ENCODE measurements at places on chromosomes 3 and 15.

DNA sequence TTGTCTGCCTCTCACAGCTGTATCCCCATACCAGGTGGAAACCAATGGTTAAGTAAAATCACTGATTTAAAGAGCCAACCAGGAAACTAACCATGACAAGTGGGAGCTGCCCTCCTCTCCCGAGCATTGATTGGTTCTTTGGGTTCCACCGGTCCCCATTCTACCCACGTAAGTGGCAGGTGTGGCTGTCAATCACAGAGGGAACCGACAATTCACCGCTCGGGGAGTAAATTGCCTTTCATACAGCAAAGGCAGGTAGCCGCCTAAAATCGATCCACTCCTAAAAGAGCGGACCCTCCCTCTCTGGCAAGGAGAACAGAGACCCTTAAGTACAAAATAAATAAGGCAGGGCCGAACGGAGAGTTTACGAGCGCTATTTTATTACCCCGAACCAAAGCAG is 1.2 kb downstream of the ERC2 start:
- peak; percentile 11 for DNase-seq

DNA sequence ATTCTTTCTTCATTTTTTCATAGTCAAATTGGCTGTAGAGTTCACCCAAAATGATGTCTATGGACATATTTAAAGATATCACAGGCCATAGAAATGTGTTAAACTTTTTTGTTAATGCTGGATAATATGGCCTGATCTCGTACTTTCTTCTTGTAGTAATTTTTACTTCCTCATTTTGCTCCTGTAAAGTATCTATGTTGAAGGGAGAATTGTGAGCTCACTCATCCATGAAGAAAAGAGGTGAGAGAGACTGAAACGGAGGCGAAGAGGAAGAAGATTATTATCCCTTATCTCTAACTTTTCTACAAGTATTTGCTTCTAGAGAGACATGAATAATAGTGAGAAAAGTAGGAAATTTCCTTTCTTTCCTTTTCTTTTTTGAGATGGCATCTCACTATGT is 613.8 kb upstream of the TBL1XR1 start:
- DNase-seq: no peak

DNA sequence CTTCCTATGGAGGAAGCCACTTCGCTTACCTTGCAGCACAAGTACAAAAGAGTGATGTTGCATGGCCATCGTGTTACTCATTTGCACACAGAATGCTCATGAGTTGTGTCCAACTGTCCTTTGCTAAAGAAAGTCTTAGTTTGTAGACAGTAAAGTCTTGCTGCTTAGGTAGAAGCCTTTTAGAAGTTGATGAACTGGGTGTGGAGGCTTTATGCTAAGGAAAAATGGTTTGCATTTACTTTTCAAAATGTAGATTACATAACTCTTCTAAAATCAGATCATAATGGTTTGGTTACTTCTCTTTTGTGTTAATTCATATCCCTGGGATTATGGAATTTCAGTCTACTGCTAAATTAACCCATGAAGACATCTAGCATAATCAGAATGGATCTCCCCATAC is 84.5 kb upstream of the FLNB start:
- no peak for DNase-seq

DNA sequence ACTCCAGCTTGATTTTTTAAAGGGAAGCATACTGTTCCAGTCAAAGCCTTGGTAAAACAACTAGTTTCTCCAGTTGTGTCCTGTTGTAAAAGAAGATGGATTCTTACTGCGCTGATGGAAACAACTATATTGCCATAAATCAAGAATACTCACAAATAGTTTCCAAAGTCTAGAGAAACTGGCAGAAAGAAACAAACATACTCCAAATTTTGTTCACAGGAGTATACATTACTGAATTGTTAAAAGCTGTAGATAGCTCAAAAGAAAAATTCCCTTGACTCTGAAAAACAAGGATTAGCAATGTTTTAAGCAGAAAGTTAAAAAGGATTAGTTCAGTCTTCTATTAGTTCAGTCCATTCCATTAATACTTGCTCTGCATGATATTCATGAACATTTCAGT is 27.6 kb downstream of the SORD start:
- DNase-seq: no peak

DNA sequence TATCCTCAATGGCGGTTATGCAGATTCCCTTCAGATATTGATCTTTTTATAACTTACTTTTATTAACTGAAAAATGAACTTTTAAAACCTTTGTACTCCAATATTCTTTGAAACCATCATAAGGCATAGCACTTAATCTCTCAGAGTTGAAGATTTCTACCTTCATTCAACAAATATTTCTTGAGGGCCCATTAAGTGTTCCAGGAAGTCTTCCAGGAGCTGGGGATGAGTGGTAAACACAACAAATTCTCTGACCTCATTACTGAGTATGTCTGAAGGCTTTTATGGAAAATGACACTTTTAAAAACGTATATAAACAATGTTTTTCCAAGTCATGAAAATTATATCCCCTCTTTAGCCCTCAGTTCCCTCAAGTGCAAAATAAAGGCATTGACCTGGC is 575.3 kb upstream of the IL12A start:
- no peak for DNase-seq

- no peak for DNase-seq
These were observed 922 bp downstream of the IL17RC start for GRCh38 chr3:9917820-9918219.

DNA sequence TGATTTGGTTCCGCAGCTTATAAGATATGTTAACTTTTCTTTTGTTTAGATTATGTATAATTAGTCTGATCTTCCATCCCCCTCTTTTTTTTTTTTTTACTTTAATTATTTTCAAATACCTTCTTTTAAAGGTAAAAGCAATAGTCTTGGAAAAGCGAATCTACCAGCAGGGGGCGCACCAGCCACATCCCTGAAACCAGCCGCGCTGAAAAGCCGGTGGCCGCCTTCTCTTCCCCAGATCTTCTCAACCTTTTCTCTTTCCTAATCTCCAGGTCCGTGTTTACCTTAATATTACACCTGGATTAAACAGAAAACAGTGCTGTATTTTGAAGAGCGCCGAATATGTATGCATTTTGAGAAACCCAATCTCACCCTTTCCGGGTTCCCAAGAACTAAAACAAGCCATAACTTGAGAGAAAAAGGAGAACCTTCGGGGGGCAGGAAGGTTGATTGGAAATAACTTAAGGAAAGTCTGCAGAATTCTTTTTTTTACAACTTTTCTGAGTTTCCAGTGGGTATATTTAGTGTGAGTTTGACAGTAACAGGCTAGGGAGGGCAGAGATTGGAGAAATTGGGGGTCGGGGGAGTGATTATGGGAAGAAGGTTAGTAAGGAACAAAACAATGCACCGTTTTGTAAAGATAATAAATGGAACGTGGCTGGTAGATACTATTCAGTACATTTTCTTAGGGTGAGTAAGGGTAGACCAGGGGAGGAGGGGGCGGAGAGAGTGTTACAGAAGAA is 2.0 kb upstream of the SOX2 start:
- DNase-seq: peak; percentile 52

- peak; percentile 66 for DNase-seq
These were observed 22.8 kb downstream of the SLC9A9 start for GRCh38 chr3:143825513-143825912.

- DNase-seq: peak; percentile 32
These were observed 486.3 kb upstream of the TBL1XR1 start for GRCh38 chr3:177683586-177683985.

DNA sequence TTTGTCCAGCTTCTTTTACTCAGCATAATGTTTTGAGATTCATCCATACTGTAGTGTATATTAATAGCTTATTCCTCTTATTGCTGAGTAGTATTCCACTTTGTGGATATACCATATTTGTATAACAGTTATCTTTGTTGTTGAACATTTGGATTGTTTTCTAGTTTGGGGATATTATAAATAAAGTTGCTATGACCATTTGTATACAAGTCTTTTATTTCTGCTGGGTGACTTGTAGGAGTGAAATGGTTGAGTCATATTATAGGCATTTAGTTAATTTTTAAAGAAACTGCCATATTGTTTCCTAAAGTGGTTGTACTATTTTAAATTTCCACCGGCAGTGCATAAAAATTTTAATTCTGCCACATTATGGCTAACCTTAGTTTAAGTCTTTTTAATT is 53.4 kb downstream of the RPL39L start:
- DNase-seq: no peak

GRCh38 chr15:91908391-91908790 is 54.9 kb downstream of the SLCO3A1 start:
- DNase-seq: no peak

DNA sequence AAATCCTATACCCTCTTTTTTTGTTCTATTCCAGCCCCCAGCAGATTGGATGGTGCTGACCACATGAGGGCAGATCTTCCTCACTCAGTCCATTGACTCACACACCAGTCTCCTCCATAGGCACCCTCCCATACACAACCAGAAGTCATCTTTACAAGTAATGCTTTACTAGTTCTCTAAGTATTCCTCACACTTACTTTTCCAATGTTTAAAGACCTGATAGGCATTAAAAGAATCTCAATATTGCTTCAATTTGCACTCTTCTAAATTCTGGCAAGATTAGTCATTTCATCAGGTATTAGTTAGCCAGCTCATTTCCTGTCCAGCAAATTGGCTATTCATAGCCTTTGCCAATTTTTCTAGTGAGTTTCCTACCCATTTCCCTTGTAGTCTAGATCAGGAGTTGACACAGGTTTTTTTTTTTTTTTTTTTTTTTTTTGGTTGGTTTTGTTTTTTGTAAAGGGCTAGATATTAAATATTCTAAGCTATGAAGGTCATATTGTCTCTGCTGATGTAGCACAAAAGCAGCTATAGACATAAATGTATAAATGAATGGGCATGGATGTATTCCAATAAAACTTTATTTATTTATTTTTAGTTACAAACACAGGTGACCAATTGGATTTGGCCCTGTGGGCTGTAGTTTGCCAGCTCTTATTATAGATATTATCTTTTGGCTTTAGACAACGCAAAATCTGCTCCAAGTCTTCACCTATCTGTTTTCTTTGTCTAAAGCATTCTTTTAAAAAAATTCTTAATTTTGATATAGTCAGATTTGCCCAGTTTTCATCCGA is 76.1 kb downstream of the ABHD5 start:
- no peak for DNase-seq

GRCh38 chr15:29039466-29040369 is 153.9 kb downstream of the APBA2 start:
- DNase-seq: no peak

GRCh38 chr3:188573291-188573940 is 419.5 kb downstream of the LPP start:
- DNase-seq: no peak

- no peak for DNase-seq
These were observed 377.0 kb downstream of the OCA2 start for GRCh38 chr15:27722102-27722501.

DNA sequence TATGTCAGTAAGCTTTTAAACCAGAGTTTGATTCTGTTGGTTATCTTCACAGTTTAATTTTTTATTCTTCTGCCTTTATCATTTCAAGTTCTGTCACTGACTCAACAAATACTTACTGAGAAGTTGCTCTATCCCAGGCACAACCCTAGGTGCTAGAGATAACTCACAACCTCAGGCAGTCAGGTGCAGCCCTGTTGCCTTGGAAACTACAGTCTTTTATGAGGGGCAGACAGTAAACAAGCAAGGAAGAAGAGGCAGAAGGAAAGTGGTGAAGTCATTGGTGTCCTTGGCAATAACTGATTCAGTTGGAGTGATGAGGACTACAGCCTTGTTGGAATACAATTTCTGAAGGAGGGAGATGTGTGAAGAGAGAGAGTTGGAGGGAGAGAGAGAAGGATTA is 142.1 kb upstream of the LRTM1 start:
- DNase-seq: no peak

- DNase-seq: no peak
These were observed 71.0 kb downstream of the NOX5 start for GRCh38 chr15:69085325-69086081.

DNA sequence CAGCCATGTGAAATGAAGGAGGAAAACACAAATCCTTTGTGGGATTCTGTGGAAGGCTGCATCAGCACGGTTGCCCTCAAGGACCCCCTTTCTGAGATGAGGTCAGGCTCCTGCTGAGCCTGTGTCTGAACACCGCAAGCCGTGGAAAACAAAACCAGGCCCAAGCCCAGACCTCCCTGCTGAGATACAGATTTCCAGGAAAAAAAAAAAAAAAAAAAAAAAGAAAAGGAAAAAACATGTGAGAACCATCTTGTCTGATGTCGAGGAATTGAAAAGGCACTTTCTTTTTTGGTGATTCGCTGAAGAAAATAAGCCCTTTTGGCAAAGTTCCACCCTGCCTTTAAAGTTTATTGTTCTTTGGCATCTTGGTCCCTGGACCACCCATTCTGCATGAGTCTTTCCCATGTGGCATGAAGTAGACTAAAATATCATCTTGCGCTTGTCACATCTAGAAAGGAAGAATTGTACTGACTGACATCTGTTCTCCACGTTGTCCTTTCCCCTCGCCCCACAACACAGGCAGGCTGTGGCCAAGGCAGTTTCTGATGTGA is 117.6 kb downstream of the CHST2 start:
- DNase-seq: no peak

- no peak for DNase-seq
These were observed 84.5 kb upstream of the C3orf80 start for GRCh38 chr3:160140756-160141155.

DNA sequence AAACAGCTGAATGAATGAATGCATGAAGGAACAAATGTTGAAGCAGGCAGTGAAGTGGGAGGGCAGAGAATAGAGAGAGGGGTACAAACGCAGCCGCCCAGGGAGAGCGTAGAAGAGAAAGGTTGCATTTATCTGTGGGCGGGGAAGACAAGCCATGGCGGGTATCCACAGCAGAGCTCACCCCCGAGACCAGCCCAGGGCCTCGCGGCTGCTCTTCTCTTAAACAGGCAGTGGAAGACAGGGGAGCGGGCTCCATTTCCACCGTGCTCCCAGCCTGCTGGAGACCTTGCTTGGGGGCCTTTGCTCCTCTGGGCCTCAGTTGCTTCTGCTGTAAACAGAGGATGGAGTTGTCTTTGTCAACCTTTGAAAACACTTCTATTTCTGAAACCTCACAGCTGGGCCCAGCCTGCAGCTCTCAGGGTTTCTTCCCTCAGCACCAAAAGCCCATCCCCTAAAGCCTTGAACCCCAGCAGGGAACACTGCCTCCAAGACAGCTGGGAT is 259.5 kb downstream of the UACA start:
- no peak for DNase-seq

DNA sequence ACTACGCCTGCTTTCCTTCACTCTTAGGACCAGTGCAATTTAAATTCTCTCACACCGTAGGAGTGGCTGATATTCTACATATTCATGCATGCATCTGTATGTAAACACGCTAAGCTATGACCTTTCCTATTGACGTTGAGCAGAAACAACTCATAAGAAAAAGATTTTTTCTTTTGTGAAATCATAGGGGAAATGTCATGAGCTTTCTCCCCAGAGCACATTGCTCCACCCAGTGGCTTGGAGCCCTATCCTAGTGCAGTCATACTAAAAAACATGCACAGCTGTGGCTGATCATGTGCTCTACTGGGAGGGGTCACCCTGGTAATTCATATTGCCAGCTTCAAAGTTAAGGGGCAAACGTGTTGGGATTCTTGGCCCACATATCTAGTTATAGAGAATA is 1.8 kb upstream of the MESD start:
- no peak for DNase-seq

- no peak for DNase-seq
These were observed 105.3 kb upstream of the ACP3 start for GRCh38 chr3:132211896-132212295.

Measured in CD4-positive, alpha-beta T cell treated with Interleukin-15 for 4 hours (primary cell).